ENCODE measurements at places on chromosomes 1 and 21. TPM values are rescaled to one million over a fixed set of nuclear protein-coding genes. Genes with fewer than 3 reads are reported as not detected.

Gene SGIP1
- 32.8 TPM for total RNA-seq

Gene DISP3
- total RNA-seq = 1.6 TPM

Gene SPATA46
- not detected for total RNA-seq

Gene FMO2
- not detected for total RNA-seq

Gene GRIK3
- total RNA-seq = 0.05 TPM

Gene FAM72D
- 3.0 TPM for total RNA-seq

DNA sequence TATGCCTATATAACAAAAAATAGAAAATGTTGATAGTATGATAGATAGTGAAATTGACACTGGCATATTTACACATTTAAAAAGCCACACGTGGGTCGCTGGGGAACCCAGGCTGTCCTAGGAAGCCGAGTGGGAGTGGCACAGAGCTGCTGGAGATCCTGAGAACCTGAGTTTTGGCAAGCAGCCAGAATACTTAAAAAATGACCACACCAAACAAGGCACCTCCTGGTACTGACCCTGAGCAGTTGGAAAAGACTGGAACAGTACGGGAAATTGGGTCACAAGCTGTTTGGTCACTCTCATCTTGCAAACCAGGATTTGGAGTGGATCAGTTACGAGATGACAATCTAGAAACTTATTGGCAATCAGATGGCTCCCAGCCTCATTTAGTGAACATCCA is 111.5 kb downstream of the ZFYVE9 start:
- DNase-seq = no peak

- no peak for DNase-seq
Observed at GRCh38 chr1:91806769-91807700, 78.9 kb downstream of the TGFBR3 start.

DNA sequence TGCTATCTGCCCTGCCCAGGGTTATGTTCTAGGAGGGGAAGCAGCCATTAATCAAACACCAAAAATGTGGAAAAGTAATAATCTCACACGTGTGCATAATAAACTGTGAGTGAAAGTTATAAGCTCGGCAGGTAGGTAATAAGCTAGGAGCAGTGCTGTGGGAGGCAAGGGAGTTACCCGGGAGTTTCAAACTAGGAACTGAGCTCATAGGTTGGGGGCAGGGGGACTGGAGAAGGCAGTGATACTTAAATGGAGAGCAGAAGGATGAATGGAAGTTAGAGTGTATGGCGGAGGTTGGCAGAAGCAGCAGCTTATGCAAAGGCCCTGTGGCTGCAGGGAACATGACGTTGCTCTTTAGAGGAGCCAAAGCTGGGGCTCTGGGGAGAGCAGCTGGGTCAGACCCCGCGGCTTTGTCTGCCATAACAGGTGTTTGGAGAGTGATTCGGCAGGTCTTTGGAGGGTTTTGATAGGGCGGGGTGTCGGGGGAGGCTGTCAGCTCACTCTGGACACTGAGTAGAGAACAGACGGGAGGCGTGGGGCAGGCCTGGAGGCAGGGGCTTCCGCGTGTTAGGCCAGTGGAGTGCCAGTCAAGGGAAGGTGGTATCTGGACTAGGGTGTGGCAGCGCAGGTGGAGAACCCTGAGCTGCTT is 20.0 kb downstream of the PTPRF start:
- no peak for DNase-seq

DNA sequence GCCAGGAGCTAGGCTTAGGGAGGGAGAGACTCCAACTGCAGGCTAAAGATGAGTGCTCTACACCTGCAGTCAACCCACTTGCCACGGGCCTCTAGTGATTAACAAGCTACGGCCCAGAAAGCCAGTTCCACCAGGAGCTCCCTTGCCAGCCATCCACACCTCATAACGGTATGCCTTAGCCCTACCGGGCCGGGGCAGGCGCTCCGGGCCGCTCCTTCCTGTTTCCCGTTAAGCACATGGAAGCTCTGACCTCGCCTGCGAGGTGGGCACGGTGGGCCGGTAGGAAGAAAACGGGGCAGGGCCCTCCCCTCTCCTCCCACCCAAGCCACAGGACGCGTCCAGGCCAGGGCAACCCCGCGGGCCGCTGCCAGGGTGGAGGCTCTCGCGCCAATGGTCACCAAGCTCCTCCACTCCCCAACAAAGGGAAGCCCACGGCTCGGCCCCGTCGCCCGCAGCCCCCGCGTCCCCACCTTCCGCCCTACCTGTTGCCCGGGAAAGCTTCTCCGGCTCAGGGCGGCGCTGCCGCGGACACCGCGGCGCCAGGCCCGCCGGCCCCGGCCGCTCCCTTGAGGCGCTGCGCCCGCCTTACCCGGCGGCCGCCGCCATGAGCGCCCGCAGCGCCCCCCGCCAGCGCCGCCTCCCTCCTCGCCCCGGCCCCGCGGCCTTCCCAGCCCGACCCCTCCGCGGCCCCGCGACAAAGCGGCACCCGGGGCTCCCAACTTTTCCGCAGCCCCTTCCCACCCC is 627 bp downstream of the CERS2 start:
- DNase-seq = peak; percentile 32

DNA sequence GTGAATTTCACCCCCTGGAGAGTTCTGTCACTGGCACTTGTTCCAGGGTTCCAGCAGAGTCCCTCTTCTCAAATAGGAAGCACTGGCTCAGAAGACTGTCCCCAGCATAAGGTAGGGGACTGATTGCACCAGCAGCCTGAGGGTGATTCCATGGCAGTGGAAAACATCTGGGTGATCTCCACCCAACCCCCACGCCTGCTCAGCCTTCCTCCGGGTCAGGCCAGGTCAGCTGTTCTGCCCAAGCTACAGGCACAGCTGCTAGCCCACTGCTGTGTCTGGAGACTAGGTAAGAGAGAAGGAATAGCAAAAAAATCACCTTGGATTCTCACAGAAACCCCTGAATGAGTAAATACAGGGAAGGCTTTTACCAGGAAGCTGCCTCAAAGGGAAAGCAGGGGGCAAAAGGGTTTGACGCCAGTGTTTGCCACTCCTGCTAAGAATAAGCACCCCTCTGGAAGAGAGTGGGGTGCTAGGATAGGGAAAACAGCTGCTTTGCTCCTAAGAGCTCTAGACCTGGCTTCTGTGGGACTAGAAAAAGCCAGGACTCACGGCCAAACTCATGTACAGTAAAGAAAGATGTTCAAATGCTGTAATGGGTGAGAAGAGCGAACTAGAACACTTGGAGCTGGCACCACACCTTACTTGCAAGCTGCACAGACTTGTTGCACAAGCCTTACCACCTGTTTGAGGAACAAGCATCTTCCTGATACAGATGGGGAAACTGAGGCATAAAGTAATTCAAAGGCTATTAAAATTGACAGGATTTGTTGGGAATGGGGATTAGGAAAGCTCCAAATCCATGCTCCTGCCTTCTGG is 1.0 kb upstream of the DENND2D start:
- DNase-seq = no peak

- peak; percentile 10 for DNase-seq
Observed at GRCh38 chr1:118077331-118078045, 107.5 kb downstream of the SPAG17 start.

- DNase-seq = no peak
Observed at GRCh38 chr1:234855851-234856250, 245.9 kb upstream of the IRF2BP2 start.

DNA sequence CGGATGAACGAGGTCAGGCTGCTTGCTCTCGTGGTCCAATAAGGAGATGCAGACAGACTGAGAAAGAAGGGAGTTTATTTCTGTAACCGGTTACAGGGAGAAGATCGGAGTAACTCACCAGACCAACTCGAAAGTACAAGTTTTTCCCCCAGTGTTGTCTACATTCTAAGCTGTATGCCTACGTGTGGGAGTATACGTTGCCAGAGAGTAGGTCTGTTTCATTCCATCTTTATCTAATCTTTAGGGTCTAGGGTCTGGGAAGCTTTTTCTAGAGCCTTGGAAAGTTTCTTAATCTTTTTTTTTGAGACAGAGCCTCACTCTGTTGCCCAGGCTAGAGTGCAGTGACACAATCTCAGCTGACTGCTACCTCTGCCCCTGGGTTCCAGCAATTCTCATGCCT is 4.7 kb upstream of the PADI1 start:
- no peak for DNase-seq

DNA sequence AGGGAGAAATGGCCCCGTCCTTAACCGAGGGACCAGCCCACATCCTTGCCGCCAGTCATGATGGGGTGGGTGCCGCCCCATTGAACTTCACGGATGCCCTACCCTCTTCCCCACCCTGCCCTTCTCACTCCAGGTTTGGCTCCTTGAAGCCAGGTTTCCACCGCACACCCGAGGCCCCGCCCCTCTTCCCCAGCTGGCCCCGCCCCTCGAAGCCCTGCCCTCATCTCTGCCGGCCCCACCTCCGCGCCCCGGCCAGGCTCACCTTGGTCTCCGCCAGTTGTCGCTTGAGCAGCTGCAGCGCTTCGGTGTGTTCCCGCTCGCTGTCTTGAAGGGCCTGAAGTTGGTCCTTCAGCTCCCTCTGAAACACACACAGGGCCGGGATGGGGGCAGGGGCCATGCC is 16.6 kb downstream of the TRIM62 start:
- peak; percentile 35 for DNase-seq

DNA sequence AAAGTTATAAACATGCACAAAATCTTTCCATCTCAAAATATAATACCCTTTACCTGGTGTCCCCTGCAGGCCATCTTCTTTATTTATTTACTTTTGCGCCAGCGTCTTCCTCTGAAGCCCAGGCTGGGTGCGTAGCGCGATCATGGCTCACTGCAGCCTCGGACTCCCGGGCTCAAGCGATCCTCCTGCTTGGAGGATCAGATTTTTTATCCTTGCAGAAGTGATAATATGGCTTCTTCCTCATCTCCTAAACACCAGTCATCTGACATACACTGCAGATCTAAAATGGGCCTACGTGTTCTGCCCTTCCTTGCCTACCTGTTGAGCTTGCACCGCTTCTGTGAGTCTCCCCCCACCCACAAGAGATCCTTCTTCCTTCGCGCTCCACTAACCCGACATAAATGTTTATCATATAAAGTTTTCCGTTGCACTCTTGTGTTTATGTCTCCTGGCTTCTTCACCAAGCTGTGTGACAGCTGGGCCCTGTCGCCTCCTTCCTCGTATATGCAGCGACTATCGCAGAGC is 506 bp upstream of the SRP9 start:
- no peak for DNase-seq

Measured in endothelial cell (in vitro differentiated cells).